Iris pigment epithelial cell (primary cell): ENCODE measurements at places on chromosomes 2 and 18.

DNA sequence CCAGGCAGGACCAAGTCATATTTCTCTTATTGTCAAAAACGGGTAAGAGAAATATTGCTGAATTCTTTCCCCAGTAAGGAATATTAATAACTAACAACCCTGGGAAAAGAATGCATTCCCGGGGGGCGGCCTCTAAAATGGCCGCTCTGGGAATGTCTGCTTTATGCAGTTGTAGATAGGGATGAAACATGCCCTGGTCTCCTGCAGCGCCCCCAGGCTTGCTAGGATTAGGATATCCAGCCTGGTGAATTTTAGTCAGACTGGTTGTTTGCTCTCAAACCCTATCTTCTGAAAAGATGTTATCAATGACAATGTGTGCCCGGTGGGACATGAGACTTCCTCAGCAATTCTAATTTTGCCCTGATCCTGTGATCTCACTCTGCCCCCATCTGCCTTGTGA is 448.1 kb downstream of the PTH2R start:
- DNase-seq = no peak

- no peak for DNase-seq
Measured at GRCh38 chr2:181241797-181242196, 215.4 kb upstream of the ITGA4 start.

DNA sequence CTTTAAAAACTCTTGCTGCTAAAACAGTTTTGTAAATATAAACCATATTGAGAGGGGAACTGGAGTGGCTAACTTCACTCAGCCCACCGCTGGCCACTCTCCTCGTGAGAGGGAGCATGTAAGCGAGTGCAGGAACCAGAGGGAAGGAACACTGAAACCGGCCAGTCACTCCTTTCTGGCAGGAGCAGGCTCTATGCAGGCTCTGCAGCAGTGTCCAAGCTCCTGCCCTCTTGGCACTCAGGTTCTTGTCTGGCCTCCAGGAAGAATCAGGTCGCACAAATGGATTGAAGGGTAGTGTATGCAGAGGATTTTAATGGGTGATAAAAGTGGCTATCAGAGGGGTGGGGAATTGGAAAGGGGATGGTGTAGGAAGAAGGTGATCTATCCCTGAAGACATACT is 157.7 kb downstream of the TMX3 start:
- DNase-seq = no peak

DNA sequence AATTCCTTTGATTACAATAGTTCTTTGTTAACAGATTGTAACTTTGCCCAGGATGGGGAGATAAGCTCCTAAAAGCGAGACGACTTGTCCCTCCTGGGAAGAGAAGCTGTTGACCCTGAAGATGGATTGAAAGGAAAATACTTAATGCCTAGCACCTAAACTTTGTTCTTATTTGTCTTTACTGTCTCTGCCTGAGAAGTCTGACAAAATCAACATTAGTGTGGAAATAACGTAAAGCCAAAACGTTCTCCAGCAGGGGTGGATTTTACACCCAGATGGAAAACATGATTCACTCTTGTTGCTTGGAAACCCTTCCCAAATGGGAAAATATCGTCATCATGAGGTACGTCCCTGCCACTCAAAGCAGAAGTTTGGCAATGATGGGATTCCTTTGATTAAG is 450.1 kb downstream of the SLC4A3 start:
- peak; percentile 74 for DNase-seq

DNA sequence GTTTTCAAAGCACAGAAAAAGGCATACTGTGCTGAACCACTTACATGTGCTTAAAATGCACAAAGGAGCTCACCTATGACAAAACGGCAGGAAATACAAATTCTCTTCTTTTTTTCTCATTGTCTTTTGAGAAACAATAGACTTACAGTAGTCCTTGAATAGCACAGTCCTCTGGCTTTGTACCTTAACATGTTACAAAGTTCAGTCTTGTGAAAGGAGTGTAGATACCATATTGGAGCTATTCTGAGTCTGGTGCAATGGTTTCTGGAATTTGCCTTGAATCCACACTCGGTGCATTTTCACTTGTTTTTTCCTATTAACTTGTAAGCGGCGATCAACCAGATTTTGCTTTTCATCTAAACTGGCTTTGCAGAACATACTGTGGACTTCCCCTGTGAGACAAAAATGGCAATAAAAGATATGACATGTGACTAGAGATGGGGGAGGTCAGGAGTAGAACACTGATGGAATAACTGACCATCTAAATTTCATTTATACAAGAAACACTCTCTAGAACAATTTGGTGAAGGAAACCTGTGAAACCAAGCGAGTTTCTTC is 109.7 kb downstream of the METTL8 start:
- no peak for DNase-seq

- DNase-seq = no peak
Measured at GRCh38 chr2:234102112-234102511, 51.6 kb downstream of the SPP2 start.
